Stimulated activated CD8-positive, alpha-beta memory T cell treated with anti-CD3 and anti-CD28 coated beads, Interleukin-4, amount 100 ng/mL, for 4 hours (primary cell): ENCODE measurements at places on chromosomes 12 and 14.

- no peak for DNase-seq
Observed at GRCh38 chr14:99352688-99353280, 80.8 kb upstream of the BCL11B start.

DNA sequence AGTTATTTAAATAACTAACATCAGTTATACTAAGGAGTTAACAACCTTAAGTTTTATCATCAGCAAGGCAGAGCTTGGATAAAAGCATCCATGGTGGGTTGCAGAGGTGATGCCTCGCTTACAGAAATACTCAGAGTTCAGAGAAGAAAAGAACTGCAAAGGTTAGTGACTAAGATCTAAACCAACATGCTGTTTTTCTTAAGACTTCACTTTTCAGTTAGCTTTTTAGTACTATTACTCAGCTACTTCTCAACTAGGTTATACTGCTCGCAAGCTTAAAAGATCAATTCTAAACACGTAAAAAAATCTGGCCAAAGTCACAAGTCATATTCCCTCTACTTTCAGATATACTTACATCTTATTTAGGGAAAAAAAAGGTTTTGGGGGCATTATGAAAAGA, 2.8 kb downstream of the PPP1CC start:
- no peak for DNase-seq

GRCh38 chr12:104280717-104281458, 22.7 kb upstream of the EID3 start:
- no peak for DNase-seq

GRCh38 chr12:68378872-68379606, 46.9 kb upstream of the MDM1 start:
- DNase-seq = no peak

DNA sequence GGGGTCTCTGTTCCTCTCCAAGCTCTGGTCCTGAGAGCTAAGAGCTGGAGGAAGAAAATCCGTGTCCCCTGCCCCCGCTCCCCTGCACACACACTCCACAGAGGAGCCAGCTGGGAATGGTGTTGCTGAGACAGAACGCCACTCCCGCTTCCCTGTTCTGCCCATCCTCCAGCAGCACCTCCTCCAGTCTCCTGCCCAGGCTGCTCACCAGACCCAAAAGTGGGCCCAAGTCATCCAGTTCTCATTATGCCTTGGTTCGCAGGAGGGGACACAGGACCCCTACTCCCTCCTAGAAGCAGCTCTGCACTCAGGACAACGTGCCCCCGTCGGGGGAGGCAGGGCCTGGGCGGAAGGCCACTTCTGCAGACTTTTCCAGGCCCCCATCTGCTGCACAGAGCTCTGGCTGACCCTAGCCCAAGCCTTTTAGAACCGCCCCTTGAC, 830 bp upstream of the TRMT61A start:
- DNase-seq = no peak

DNA sequence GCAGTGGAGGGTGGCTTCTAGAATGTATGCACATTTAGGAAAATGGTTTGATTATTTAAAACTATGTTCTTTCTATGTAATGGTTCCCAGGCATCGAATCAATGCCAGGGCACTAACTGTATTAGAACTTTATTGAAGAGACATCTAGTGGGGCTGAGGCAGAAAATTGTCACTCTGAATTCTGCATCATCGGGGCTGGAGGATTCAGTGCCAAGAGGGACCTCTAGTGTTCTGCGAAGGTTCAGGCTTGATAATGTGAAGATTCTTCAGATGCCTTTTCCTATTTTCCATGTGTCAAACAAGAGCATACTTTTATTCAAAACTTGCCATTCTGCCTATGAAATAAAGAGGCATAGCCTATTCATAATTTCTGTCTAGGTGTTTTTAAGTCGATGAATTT, 146.3 kb downstream of the CAND1 start:
- no peak for DNase-seq

DNA sequence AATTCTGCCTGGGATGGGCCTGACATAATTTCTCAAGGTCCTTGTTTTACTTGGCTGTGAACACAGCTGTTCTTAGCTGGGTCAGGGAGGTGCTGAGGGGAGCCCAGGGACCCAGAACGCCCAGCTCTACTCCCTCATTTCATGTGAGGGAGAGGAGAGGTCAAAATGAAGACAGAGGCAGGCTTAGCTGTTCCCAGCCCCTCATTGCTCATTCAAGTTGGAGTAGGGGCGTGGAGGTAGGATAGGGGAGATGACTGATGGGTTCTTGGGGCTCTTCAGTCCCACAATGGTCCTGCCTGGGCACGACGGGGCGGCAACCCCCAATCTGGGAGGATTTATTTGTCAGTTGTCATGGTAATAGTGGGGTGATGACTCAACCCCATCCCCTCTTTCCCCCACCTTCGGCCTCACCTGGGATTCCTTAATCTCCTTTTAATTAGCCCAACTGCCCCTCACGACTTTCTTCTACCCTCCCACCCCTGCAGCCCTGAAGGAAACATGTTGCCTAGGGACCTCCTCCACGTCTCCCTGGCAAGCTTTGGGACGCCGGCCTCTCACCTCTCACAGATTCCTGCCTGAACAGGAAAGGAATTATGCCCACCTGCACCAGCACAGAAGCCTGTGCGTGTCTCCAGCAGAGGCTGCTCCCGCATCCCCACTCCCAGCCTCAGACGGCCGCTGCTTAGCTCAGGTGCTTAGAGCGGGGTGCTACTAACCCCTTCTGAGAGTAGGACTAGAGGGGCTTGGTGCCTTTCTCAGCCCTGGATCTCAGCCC, 10.2 kb downstream of the SPRYD3 start:
- DNase-seq = no peak

DNA sequence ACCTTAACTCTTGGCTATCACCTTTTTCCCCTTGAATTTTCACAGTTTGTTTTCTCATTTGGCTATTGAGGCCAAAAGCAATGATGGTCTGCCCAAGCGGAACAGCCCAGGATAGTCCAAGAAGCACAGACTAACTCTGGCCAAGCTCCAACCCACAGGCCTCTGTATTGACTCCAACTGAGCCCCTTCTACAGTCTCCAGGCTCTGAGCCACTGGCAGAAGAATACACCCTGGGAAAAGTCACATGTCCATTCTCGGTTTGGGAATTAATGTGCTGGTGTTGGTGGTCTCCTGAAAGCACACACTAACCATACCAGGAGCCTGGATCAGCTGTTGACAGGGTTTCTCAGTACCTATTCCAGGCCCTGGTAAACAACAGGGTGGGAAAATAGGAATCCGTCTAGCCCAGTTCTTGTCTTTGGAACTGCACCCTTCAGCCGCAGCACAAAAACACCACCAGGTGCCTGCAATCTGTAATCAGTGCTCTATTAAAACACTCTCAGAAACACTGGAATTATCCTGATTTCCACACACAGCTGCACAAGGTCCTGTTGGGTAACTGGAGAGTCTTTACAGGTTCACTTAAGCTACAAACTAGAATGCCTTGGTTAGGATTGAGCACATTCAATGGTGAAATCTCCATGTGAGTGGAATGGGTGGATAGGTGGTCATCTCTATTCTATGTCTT, 63.6 kb downstream of the STXBP6 start:
- DNase-seq = no peak

GRCh38 chr14:105325716-105326567, 11.4 kb downstream of the PACS2 start:
- no peak for DNase-seq

GRCh38 chr12:120263748-120264085, 1.8 kb downstream of the PXN start:
- DNase-seq = no peak

- no peak for DNase-seq
Observed at GRCh38 chr12:46318037-46318436, 49.2 kb upstream of the SLC38A1 start.

DNA sequence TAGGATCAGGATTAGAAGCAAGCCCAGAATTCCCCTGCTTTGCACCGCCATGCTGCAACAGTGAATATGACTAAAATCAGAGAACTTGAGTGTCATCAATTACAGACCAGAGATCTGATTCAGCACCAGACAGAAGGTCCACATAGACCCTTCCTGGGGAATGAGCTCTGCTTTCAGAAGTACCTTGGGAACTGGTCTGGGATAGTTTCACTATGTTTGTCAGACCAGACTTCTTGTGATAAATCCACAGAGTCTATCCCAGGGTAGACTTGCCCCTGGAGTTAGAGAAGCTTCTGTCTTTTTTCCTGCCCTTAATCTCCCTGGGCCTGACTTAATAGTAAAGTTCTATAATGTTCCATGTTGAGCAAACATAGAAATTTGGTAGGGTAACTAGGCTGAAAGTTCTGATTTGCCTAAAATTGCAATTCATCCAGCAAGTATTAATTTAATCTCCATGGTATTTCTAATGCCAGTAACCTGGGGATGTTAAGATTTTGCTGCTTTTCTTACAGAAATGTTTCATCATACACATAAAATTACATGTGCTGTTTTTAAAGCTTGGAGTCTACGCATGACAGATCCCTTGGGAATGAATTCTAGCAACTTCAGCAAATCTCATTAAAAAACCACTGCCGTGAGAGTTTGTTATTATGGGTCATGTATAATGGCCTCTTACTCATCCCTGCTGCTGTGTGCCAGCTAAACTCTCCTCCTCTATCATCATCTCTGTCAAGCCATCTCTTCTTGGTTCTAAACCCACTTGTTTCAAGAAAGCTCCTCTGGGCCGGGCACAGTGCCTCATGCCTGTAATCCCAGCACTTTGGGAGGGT, 61.3 kb upstream of the METAP2 start:
- no peak for DNase-seq
